Activated naive CD4-positive, alpha-beta T cell treated with anti-CD3 and anti-CD28 coated beads for 36 hours (primary cell): ENCODE measurements at places on chromosomes 6 and 20. TPM values are rescaled to one million over a fixed set of nuclear protein-coding genes. Genes with fewer than 3 reads are reported as not detected.

Gene RIMS4
- 0.07 TPM for total RNA-seq

Gene NKX2-2
- not detected for total RNA-seq

Gene SLC35D3
- total RNA-seq, result not detected

Gene ASXL1
- total RNA-seq, result 155 TPM

Gene MYLK4
- total RNA-seq, result 0.07 TPM

Gene SCRT2
- total RNA-seq, result not detected

GRCh38 chr6:5012519-5012918 lies 8.7 kb upstream of the RPP40 start:
- no peaks in the 10 kb centered on the region for H3K27me3 ChIP-seq
- no peaks in the 10 kb centered on the region for H3K4me1 ChIP-seq
- H3K4me3 ChIP-seq, result no peak overlapping the region
- DNase-seq, result no peak

GRCh38 chr6:88301256-88301655 lies 135.1 kb upstream of the CNR1 start:
- no peak overlapping the region for H3K4me3 ChIP-seq
- no peaks in the 10 kb centered on the region for H3K36me3 ChIP-seq
- no peaks in the 10 kb centered on the region for H3K27me3 ChIP-seq
- H3K4me1 ChIP-seq, result no peaks in the 10 kb centered on the region
- no peak overlapping the region for H3K27ac ChIP-seq

DNA sequence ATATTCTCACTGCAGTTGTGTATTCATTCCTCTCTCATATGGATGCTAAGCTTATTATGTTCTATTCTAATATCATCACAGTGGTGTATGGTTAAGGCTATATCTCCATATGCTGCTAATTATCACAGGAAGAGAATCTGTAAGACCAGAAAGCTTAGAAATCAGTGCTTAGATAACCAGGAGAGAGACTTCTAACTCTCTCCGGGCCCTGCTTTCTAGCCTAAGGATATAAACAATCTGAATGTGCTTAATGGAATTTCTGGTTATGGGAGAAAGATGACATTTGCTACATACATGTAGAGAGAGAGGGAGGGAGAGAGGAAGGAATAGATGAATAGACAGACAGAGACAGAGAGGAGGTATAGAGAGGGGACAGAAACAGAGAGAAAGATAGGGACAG lies 1231.3 kb downstream of the EPHA7 start:
- no peaks in the 10 kb centered on the region for H3K27me3 ChIP-seq
- H3K27ac ChIP-seq, result no peak overlapping the region
- no peak for DNase-seq
- H3K4me1 ChIP-seq, result no peaks in the 10 kb centered on the region
- no peak overlapping the region for H3K4me3 ChIP-seq

- DNase-seq, result no peak
- no peaks in the 10 kb centered on the region for H3K4me1 ChIP-seq
- no peak overlapping the region for H3K27ac ChIP-seq
- no peaks in the 10 kb centered on the region for H3K27me3 ChIP-seq
Observed at GRCh38 chr20:61317966-61318530, 66.0 kb downstream of the CDH4 start.

DNA sequence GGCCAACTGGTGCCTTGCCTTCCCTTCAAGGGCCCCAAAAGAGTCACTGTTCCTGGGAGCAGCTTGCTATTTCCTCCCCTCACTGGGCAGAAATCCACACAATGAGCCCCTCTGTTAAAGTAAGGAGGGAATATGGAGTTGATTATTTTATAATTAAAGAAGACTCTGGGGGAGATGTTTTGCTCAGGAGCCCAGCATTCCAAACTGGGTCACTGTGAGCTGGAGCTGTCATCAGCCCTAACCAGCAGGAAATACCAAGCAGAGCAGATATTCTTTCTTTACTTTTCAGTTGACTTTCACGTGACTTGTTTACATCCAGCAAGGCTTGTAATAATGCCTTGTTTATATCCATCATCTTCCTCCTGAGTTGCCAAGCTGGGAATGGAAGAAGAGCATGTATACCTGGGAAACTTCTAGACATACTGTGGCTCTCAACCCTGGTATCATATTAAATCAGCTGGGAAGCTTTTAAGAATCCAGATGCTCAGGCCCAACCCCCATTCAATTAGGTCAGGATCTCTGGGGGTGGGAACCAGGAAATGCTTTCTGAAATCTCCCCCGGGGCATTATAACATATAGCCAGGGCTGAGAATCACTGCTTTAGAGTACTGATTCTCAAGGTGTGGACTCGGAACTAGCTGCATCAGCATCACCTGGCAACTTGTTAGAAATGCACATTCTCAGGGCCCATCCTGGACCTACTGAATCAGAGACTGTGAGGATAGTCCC lies 175.6 kb upstream of the MYLIP start:
- DNase-seq, result no peak
- no peaks in the 10 kb centered on the region for H3K36me3 ChIP-seq
- H3K27ac ChIP-seq, result no peak overlapping the region
- peaks cover 5% of the 10 kb centered on the region for H3K4me1 ChIP-seq
- H3K4me3 ChIP-seq, result no peak overlapping the region

DNA sequence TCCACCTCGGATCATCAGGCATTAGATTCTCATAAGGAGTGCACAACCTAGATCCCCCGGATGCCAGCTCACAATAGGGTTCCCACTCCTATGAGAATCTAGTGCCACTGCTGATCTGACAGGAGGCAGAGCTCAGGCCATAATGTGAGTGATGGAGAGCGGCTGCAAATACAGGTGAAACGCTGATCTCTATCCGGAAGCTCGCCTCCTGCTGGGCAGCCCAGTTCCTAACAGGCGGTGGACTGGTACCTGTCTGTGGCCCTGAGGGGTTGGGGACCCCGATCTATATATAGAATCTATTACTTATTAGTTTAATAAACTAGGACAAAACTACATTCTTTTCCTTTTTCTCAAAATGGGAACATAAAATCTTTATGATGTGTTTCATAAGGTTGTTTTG lies 741.9 kb downstream of the RFPL4B start:
- no peak overlapping the region for H3K4me3 ChIP-seq
- no peaks in the 10 kb centered on the region for H3K4me1 ChIP-seq
- H3K36me3 ChIP-seq, result no peaks in the 10 kb centered on the region

GRCh38 chr20:48723308-48724264 lies 104.2 kb downstream of the PREX1 start:
- DNase-seq, result no peak
- no peak overlapping the region for H3K27ac ChIP-seq
- no peaks in the 10 kb centered on the region for H3K27me3 ChIP-seq

DNA sequence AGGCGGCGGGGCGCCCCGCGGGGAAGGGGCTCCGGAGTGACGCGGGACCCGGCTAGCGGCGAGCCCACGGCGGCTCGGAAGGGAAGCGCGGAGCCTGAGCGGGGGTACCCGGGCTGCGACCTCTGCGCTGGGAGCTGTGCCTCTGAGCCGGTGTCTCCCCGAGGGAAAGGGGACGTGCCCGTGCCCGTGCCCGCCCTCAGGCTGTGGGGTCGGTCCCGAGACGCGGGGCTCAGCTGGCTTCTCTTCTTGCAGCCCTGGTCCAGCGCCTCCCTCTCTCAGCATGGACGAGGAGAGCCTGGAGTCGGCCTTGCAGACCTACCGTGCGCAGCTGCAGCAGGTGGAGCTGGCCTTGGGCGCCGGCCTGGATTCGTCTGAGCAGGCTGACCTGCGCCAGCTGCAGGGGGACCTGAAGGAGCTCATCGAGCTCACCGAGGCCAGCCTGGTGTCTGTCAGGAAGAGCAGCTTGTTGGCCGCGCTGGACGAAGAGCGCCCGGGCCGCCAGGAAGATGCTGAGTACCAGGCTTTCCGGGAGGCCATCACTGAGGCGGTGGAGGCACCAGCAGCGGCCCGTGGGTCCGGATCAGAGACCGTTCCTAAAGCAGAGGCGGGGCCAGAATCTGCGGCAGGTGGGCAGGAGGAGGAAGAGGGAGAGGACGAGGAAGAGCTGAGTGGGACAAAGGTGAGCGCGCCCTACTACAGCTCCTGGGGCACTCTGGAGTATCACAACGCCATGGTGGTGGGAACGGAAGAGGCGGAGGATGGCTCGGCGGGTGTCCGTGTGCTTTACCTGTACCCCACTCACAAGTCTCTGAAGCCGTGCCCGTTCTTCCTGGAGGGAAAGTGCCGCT lies 686 bp downstream of the ZGPAT start:
- peak; percentile 6 for DNase-seq
- peak overlapping the region; percentile 30 for H3K27ac ChIP-seq
- H3K4me3 ChIP-seq, result peak overlapping the region; percentile 78
- peaks cover 46% of the 10 kb centered on the region for H3K4me1 ChIP-seq
- H3K27me3 ChIP-seq, result no peaks in the 10 kb centered on the region

DNA sequence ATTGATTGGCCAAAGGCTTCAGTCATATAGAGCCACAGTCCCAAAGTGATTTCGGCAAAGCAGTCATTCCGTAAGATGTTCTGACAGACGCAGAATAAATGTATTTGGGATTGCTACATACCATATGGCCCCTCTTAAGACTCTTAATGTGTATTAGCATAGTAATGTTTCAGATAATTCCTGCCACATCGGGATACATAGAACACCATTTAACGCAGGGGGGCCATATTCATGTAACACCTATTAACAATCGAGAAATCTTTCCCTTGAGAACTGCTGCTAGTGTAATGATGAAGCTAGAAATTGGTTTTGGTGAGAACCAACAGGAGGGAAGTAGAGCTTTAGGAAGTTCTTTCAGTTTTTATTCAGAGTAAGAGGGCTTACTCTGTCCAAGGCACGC lies 390.9 kb upstream of the SASH1 start:
- H3K27ac ChIP-seq, result no peak overlapping the region
- H3K4me3 ChIP-seq, result no peak overlapping the region
- no peaks in the 10 kb centered on the region for H3K36me3 ChIP-seq
- H3K27me3 ChIP-seq, result peaks cover 3% of the 10 kb centered on the region

- no peaks in the 10 kb centered on the region for H3K27me3 ChIP-seq
- no peaks in the 10 kb centered on the region for H3K36me3 ChIP-seq
- H3K4me1 ChIP-seq, result peaks cover 40% of the 10 kb centered on the region
Observed at GRCh38 chr6:149056777-149057463, 260.6 kb upstream of the TAB2 start.

DNA sequence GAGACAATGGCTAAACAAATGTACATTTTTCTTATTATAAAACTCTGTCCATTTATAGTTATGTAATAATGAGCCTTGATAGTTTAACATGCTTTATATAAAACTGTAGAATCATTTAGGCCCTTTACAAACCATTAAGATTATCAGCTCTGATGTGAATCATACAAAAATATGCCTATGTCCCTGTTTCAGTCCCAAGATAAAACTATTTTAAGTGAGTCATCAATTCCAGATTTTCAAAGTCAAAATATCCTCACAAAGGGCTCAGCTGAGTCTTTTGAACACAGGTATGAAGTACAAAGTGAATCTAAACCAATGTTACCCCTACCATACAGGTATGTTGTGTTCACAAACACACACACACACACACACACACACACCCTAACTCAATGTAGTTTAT lies 88.0 kb downstream of the PTPRK start:
- no peaks in the 10 kb centered on the region for H3K27me3 ChIP-seq
- H3K4me1 ChIP-seq, result no peaks in the 10 kb centered on the region
- no peak for DNase-seq
- H3K27ac ChIP-seq, result no peak overlapping the region
- H3K36me3 ChIP-seq, result peaks cover 2% of the 10 kb centered on the region
- H3K4me3 ChIP-seq, result no peak overlapping the region

DNA sequence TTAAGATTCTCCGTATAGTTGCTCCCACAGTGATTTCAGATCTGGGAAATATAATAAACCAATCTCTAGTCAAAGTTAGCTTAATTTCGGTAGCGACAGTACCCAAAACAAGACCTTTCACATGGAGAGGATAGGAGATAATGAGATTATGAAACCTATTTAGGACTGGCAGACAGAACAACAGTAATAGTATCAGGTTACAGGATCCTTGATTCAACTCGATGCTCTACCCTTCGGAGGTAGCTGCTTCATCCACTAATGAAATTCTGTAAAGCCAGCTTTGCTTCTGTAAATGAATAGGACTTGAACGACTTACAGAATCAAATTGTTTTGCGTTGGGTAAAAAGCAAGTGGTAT lies 534 bp upstream of the AKIRIN2 start:
- H3K27me3 ChIP-seq, result no peaks in the 10 kb centered on the region
- H3K36me3 ChIP-seq, result peaks cover 14% of the 10 kb centered on the region
- peaks cover 36% of the 10 kb centered on the region for H3K4me1 ChIP-seq
- DNase-seq, result no peak

- no peak overlapping the region for H3K4me3 ChIP-seq
- peaks cover 6% of the 10 kb centered on the region for H3K27me3 ChIP-seq
- no peak for DNase-seq
- no peak overlapping the region for H3K27ac ChIP-seq
- H3K36me3 ChIP-seq, result no peaks in the 10 kb centered on the region
- no peaks in the 10 kb centered on the region for H3K4me1 ChIP-seq
Observed at GRCh38 chr6:70258483-70258882, 44.4 kb downstream of the COL9A1 start.

GRCh38 chr20:43766385-43766784 lies 39.6 kb upstream of the GTSF1L start:
- no peak overlapping the region for H3K4me3 ChIP-seq
- H3K27me3 ChIP-seq, result peaks cover 13% of the 10 kb centered on the region
- no peak for DNase-seq
- H3K36me3 ChIP-seq, result no peaks in the 10 kb centered on the region
- H3K4me1 ChIP-seq, result no peaks in the 10 kb centered on the region

DNA sequence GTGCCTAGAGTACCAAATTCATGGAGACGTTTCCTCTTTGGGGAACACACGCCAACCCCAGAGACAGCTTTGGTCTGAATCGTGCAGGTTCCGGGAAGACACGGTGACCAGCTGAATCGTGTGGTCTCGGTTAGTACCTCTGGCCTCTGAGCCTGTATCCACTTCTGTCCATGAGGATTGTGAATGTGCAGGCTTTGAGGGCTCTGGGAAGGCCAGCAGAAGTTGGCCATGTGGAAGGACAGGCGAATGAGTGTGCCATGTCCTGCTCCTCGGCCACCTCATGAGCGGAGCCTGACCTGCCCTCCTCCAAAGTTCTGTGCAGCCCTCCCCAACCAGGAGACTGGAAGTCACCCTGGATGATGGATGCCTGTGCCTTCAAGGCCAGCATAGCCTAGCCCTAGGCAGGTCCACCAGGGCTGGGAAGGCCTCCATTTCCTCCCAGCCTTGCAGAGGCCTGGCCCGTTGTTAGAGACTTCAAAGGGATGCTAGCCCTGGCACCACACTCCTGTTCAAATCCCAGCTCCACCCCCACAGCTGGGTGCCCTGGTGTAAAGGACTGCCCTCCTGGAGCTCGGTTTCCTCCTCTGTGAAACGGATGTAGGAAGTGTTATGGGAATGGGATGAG lies 1.7 kb upstream of the TMEM74B start:
- H3K27me3 ChIP-seq, result peaks cover 24% of the 10 kb centered on the region
- H3K27ac ChIP-seq, result no peak overlapping the region
- no peak overlapping the region for H3K4me3 ChIP-seq
- no peaks in the 10 kb centered on the region for H3K36me3 ChIP-seq
- H3K4me1 ChIP-seq, result peaks cover 6% of the 10 kb centered on the region

GRCh38 chr6:97141756-97142155 lies 141.3 kb downstream of the MMS22L start:
- peaks cover 8% of the 10 kb centered on the region for H3K36me3 ChIP-seq
- H3K4me1 ChIP-seq, result peaks cover 2% of the 10 kb centered on the region
- no peaks in the 10 kb centered on the region for H3K27me3 ChIP-seq
- H3K27ac ChIP-seq, result no peak overlapping the region

- peaks cover 53% of the 10 kb centered on the region for H3K4me1 ChIP-seq
- DNase-seq, result no peak
- no peaks in the 10 kb centered on the region for H3K27me3 ChIP-seq
- H3K4me3 ChIP-seq, result no peak overlapping the region
- H3K36me3 ChIP-seq, result peaks cover 61% of the 10 kb centered on the region
Observed at GRCh38 chr6:30726506-30727413, 6.6 kb downstream of the TUBB start.

- no peaks in the 10 kb centered on the region for H3K4me1 ChIP-seq
- H3K27me3 ChIP-seq, result no peaks in the 10 kb centered on the region
- H3K27ac ChIP-seq, result no peak overlapping the region
- DNase-seq, result no peak
- H3K4me3 ChIP-seq, result no peak overlapping the region
Observed at GRCh38 chr20:40720826-40721225, 31.8 kb upstream of the MAFB start.
